Stimulated activated CD4-positive, alpha-beta T cell treated with anti-CD3 and anti-CD28 coated beads, TNF-alpha, amount 100 ng/mL, for 4 hours (primary cell): ENCODE measurements at places on chromosomes 13 and 19.

- no peak for DNase-seq
These were observed 105.8 kb downstream of the SOX1 start for GRCh38 chr13:112172641-112173251.

DNA sequence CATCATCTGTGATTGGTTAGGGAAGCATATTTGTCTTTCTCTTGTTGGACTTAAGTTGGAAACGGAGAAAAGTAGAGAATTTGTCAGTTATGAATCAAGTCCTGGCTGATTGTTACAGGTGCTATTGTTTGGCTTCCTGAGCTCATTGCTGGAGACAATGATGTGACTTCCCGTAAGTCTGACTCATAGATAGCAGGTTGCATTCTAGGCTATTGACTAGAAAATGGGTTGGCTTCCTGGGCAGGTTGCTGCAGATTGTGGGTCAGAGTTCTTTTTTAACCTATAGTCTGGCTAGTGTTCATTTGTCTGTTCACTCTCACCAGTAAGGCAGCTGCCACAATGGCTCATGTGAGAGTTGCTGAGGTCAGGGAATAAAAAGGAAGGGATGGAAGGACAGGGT lies 101.5 kb downstream of the CCNA1 start:
- DNase-seq: no peak

DNA sequence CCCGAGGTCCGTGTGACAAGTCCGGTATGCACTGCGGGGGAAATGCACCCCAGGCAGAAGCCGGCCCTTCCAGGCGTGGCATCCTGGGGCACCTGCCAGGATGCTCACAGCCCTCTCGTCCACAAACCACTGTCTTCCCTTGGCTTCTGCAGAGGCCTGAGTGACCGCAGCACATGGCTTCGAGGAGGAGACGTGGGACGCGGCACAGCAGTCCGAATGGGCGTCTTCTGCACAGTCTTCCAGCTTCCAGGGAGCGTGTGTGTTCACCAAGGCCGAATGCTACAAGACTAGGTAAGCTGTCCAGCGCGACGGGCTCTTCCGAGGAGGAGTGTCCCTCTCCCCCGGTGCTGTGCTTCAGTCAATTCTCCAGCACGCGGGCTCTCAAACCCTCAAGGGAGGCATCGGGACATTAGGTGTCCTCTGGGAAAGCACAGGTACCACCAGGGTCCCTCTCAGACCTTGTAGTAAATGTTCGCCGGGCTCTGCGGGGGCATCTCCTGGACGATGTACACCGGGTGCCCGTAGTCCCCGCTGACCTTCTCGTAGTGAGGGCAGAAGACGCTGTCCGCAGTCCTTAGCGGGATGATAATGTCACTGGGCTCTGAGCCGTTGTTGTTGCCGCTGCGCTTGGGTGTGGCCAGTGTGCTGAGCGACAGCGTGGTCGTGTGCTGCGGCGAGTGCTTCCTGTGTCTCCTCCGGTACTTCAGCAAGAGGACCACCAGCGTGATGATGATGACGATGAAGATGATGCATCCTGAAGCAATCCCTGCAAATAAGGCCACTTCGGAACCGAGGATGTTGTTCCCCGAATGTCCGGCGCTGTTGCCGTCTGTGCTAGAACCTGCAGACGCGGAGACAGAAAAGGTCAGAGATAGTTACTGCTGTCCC lies 42.6 kb downstream of the EFNB2 start:
- no peak for DNase-seq

GRCh38 chr19:46915386-46915785 lies 54.6 kb downstream of the ARHGAP35 start:
- DNase-seq: no peak

DNA sequence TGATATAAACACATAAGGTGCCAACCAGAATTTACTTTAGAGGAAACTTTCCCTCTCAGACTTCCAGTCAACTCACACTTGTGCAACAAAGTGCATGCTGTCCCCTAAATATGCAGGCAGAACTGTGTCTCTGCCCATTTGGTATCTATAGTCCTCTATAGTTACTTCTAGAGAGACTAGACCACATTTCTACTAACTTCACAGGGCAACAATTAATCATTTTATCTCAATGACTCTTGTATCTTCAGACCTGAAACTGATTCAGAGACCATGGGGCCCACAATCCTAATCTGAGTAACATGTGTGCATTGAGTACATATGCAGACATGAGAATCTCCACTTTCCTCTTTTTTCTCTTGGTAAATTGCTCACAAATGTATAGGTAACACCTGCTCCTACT lies 158.1 kb downstream of the ZNF486 start:
- DNase-seq: no peak

DNA sequence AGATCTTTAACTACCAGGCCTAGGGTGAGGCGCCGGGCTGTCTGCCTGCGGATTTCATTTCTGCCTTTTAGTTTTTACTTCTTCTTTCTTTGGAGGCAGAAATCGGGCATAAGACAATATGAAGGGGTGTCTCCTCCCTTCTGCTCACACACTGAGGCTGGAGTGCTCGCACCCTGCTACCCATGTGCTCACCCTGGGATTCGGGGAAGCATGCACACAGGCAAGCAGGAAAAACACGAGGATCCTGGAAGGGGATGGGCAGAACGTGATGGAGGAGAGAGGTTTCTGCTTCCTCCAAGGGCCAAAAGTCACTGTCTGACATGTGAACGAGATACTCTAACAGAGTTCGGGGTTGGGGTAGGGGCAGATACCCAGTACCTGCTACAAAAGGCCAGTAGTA lies 28.4 kb downstream of the ZNF823 start:
- no peak for DNase-seq

GRCh38 chr13:106507560-106508274 lies 27.7 kb downstream of the EFNB2 start:
- DNase-seq: no peak

DNA sequence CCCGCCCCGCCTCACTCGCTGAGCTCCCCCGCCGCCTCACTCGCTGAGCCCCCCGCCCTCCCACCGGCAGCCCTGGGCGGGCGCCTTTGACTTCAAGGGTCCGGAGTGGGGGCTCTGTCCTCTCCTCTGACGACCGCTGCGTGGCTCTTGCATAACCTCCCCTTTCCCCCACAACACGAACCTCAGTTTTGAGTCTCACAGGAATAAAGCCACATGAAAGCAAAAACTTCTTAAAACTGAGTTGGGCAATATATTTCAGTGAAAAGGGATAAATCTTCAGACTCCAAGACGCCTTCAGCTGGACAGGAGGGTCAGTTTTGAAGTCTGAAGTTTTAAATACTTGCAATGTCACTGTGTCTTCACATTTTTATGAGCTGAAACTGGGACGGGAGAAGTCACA lies 70.6 kb upstream of the C13orf46 start:
- DNase-seq: no peak

DNA sequence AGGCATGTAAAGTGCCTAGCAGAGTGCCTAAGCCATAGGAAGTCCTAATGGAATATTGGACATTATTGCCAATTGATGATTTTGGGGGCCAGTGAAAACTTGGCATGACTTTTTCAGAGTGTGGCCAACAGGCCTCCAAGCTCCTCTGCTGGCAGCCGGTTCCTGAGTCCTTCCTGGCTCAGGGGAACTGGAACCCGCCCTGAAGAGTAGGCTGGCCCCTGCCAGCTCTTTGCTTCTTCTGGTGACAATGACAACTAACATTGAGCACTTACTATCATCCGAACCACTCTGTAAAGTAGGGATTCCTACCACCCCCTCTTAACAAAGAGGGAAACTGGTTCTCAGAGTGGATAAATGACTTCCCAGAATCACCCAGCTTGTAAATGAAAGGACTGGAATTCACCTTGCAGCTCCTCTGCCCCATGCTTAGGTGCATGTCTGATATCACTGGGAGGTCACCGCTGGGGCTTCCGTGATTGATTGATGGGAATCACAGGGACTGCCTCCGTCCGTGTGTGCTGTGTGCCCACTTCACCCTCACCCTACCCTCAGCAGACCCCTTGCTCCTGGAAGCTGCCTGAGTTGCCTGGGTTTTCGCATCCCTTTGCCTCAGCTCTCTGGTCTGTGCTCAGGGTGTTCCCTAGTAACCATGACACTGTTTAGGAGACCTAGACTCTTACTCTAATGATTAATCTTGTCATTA lies 50.6 kb downstream of the TNFRSF19 start:
- no peak for DNase-seq

DNA sequence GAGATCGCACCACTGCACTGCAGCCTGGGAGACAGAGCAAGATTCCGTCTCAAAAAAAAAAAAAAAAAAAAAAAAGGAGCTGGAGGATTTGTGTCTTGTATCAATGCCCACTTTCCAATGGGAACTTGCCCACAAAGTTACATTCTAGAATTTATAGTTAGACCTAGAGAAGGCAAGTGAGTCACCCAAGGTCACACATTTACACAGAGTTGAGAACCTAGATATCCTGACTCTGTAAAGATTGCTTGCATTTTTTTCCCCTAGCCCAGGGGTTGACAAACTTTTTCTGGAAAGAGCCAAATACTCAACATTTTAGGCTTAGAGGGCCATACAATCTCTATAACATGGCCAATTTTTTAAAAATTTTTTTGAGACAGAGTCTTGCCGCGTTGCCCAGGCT lies 7.7 kb upstream of the BRD4 start:
- no peak for DNase-seq

DNA sequence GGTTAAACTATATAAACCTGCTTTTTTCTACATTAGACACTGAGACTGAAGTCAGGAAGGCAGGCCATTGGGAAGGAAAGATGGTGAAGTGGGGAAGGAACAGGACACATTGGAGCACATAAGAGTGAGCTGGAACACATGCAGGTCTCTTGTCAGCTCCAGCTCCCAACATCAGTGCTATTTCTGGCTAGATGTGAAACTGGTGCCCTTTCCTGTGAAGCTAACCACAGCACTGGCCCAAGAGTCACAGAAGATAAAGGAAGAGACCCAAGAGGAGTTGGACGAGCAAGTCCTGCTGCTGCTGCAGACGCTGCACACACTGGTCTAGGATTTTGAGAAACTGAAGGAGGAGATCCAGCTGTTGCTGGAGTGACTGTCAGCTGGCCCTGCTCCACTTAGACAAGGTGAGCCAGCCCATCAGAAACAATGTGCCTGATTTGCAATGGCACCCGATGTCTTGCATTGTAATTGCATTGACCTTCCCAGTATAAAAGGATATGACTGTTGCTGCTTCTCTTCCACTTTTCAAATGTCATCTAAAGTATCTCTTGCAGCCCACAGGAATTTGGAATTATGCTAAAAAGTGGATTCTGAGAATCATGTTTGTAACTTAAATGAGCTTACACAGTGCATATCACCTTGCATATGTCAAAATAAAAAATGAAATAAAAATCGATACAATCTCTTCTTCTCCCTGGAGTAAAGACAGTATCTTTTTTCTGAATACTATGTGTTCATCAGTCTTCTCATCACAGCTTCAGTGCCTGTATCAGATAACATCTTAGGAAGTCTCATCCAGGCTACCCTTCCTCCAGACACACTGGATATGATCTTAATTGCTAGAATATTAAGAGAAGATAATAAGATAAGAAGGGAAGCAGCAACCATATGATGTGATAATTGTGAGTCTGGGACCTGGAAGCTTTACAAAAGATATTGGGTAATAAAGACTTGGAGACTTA lies 230.7 kb upstream of the SPRY2 start:
- DNase-seq: no peak

DNA sequence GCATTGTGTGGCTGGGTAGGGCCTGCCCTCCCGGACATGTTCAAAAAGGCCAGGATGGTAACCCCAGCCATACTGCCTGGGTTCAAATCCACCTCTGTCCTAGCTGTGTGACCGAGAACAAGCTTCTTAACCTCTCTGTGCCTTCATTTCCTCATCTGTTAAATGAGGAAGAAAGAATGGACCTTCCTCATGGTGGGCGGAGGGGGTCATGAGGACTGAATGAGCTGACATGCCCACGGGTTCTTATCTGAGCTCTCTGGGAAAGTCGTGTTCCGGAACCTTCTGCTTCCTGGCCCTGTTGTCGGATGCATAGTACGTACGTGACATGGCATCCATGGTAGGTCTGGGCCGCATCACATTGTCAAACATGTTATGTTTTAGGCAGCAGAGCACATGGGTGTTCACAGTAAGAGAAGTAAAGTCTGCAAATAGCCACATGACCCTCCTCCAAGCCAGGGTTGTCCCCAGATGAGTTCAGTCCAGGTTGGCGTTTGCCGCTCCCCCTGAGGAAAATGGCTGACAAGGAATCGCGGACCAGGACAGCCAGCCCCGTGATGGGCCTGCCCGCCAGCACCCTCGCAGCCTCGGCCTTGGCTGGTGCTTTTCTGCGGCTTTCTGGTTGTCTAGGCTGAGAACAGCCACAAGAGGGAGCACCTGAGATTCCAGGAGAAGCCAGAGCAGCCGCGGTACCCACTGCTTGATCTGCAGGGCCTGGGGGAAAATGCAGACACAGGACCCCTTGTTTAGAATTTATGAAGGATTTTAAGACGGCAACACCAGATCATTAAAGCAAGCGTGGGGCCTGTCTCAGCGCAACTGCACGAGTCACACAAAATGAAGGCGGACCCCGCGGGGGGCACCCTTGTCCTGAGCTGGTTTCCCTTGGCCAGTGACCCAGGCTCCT lies 2.4 kb upstream of the NTN5 start:
- DNase-seq: peak; percentile 47

GRCh38 chr19:5059213-5059574 lies 90.3 kb downstream of the KDM4B start:
- DNase-seq: no peak

DNA sequence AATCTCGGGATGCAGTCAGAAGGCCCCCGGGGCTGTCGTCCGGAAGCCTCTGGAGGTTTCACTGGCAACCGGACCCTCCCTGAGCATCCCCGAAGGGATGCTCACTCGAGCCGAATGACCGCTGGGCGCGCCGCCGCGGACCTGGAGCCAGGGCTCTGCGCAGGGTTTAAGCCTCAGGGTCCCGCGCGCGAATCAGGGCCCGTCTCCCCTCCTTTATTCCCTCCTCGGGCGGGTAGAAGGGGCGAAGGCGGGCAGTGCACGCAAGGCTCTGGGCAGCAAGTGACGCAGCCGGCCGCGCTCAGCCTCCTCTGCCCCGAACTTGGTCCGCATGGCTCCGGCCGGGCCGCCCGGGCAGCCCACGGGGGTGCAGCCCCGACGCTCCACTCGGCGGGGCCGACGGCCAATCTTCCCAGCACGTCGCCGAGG lies 572 bp downstream of the SHISA2 start:
- DNase-seq: no peak

- DNase-seq: peak; percentile 41
These were observed at the start of gene DPF1 for GRCh38 chr19:38224014-38224862. Gene DPF1 (minus strand): TSS chr19:38224222. CDS start chr19:38224142, 80 bp downstream.

DNA sequence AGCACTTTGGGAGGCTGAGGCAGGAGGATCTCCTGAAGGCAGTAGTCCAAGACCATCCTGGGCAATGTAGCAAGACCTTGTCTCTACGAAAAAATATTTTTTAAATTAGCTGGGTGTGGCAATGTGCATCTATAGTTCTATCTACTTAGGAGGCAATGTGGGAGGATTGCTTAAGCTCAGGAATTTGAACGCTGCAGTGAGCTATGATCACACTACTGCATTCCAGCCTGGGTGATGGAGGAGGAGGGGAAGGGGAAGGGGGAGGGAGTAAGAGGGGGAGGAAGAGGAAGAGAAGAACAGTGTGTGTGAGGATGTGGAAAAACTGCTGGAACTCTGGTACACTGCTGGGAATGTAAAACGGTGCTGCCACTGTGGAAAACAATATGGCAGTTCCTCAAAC lies 9.2 kb upstream of the CLIP3 start:
- no peak for DNase-seq

- DNase-seq: no peak
These were observed 5.0 kb downstream of the PPP1R37 start for GRCh38 chr19:45097776-45098520.

GRCh38 chr19:46394402-46394797 lies 19.0 kb downstream of the CCDC8 start:
- DNase-seq: no peak
